ENCODE measurements at places on chromosomes 5 and 9.

DNA sequence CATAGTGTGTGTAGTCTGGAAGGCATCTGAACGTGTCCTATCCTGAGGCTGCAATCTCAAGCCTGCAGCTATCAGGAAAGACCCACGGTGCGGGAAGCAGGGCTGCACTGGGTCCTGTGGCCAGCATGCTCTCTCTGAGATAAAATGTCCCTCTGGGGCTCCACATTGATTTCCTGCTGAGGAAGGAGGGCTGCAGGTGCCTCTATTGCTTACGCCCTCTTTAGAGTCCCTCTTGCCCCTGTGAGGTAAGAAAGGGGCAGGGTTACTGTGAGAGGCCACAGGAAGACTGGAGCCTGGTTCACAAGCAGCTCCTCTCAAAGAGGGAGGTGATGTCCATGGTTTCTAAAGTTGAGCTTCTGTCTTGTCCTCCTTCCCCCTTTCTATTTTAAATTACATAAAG lies 299.9 kb upstream of the RFX3 start:
- no peak for DNase-seq

DNA sequence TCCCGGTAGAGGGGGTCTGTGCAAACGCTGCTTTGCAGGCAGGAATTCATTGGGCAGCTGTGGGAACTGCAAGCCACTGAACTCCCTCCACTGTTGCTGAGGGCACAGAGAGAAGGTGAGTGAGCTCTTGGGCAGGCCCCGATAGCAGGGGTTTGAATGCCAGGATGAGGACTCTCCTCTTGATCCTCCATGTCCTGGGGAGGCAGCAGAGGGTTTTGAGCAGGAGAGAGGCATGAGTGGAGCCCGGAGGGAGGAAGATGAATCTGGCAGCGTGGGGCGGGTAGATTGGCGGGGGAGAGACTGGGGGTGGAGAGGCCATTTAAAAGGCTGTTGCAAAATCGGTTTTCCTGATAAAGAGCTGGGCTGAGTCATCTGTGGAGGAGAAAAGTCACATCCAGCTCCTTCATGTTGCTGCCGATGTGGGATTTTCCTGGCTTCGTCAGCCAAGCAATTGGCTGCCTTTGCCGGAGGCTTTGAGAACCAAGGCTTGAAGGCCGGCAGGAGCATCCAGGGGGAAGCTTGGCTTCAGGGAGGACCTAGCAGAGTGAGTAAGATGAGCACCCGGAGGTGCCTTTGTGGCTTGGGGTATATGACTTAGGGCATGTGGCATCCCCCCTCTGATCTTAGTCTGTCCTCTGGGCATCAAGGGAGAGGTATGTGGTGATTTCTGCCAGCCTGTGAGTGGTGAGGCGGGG lies at the start of gene SYNPO:
Gene SYNPO, plus strand, starts transcription at position 350 of the 695 bp plus-strand sequence. CDS start 7,616 bp downstream, outside the sequence.
- DNase-seq = peak; percentile 46

GRCh38 chr5:145921211-145921610 lies 15.2 kb upstream of the SH3RF2 start:
- DNase-seq = no peak

GRCh38 chr9:87513880-87514535 lies 16.3 kb downstream of the DAPK1 start:
- DNase-seq = no peak

DNA sequence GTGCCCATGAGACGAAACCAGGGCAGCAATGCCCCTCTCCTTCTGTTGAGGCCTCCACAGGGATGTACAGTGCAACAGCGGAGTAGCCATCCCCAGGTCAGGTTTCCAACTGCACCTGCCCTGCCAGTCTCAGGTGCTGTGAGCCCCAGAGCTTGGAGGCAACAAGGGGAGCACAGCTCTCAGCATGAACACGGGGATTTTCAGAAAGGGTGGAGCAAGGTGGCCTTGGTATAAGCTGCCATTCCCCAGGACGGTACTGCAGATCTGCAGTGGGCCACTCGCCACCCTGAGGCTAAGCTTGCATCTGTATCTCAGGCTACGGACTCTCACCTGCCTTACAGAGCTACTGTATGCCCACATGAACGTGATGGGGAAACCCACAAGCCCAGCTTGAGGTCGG lies 103.6 kb downstream of the GABBR2 start:
- no peak for DNase-seq

DNA sequence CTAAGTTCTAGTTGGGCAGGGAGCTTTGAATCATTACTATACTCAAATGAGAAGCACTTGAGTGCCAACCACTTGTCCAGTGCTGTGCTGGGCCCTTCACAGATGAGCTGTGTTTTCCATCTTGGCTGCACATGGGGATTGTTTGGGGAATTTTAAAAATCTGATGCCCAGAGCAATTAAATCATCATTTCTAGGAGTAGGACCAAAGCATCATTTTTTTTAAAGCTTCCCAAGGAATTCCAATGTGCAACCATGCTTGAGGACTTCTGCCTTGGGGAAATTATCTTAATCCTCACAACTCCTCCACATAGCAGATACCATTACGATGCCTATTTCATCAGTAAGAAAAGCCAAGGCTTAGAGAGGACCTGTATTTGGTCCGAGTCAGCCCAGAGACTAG lies 131.4 kb downstream of the TMEM174 start:
- DNase-seq = no peak

GRCh38 chr9:3931996-3932906 lies 367.6 kb downstream of the GLIS3 start:
- DNase-seq = no peak

GRCh38 chr5:135986891-135987401 lies 32.2 kb upstream of the LECT2 start:
- DNase-seq = no peak

GRCh38 chr9:133643978-133644760 lies 8.0 kb downstream of the DBH start:
- DNase-seq = no peak

- no peak for DNase-seq
These were observed 740.4 kb upstream of the RIOK2 start for GRCh38 chr5:97923496-97923895.

DNA sequence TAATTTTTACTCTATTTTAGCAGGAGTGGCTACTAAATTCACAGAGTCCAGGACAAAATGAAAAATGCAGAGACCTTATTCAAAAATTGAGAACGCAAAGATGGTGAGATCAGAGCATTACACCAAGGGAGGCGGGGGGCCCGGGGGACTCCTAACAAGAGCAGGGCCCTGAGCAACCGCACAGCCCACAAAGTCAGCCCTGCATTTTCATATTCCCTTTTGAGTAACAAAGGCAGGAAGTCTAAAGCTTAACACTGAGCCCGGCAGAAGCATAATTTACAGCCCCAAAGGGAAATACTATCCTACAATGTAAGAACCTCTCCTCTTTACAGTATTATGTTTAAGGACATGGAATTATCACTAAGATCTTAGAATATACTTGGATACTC lies 69.4 kb downstream of the TLE1 start:
- DNase-seq = no peak

DNA sequence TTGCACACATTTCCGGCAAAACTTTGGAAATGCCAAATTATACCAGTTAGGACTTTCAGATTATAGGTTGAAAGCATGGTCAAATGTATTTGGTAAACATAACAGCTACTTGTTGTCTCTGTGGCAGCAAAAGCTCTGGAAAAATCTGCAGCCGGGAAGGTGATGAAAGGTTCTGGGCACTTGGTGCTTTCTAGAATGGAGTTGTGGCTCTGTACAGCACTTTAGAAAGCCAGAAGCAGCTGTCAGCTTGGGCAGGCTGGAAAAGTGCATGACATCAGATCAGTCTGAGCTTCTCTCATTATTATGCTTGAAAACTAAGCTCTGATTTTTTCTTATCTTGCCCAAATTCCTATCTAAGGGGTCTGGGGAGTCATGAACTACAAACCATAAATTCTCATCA lies 118.6 kb upstream of the MAST4 start:
- no peak for DNase-seq

DNA sequence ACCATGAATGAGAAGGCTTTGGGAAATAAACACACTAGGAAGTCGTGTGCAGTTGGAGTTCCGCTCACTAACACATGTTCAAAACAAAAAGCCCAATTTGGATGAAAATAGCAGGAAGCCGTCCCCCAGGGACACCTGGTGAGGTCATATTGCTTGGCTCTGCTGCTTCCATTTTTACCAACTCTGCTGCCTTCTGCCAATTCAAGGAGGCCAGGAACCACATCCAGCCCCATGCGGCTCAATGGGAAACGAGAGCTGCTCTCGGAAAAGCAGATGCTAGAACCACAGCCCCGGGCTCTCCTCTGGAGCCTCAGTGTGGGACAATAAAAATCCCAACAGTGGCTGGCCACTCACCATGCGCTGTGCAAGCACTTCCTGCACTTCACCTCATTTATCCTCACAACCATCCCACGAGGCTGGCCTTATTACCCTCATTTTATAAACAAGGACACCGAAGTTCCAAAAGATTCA lies 13.4 kb downstream of the ADAM19 start:
- no peak for DNase-seq

GRCh38 chr5:172443441-172444109 lies 10.8 kb downstream of the SH3PXD2B start:
- DNase-seq = peak; percentile 74

GRCh38 chr9:114779352-114779845 lies 26.4 kb downstream of the TNFSF15 start:
- DNase-seq = no peak

- no peak for DNase-seq
These were observed 177.6 kb downstream of the DEPDC1B start for GRCh38 chr5:60522292-60522905.

DNA sequence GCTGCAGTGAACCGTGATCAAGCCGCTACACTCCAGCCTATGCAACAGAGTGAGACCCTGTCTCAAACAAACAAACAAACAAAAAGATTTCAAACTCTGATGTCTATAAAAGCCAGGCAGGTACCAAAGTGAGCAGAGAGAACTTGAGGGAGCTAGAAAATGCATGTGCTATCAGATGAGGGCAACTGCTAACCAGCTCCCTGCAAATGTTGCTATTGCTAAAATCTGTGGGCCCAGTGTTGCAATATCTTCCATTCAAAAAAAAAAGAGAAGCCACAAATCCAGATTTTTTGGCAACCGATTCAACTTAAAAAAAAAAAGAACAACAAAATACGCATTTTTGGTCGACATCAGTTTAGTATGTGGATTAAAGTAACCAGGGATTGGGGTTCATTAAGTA lies 5.5 kb downstream of the UBE2D2 start:
- DNase-seq = no peak

- peak; percentile 30 for DNase-seq
These were observed 103.8 kb upstream of the ERCC6L2 start for GRCh38 chr9:95771556-95772246.
